GM10248 (cell line): ENCODE measurements at places on chromosomes 11 and 22.

DNA sequence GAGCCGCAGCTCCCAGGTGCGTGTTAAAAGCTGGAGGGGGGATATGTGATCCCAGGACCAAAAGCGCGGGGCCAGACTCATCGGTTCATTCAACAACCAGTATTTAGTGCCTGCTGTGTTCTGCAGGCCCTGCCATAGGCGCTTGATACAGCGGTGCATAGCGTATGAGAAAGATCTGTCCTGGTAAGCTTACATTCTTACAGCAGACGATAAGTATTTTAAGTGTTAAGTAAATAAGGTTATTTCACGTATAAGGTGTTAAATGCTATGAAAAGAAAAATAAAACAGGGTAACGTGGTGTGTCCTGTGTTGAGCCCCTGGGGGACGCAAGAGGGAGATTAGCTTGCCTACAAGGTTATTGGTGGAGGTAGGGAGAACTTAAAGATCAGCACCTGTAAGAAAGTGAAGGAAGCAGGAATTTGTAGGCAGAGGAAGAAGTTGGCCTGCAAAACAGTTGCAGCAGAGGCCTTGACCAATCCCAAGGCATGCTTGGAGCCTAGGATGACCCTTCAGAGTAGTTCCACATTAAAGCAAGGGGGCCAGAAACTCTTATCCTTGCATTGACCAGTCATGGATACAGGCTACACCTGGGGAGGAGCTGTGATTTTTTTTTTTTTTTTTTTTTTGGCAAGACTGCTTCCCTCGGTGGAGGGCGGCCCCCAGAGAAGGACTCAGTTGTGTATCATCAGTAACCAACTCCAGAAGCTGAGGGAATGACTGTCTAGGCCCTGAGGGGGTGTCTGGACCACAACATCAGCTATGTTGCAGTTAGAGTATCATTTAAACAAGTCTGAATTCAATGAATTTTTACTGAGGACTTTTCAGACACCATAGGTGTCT, 487 bp upstream of the LIPT2 start:
- DNase-seq = no peak

DNA sequence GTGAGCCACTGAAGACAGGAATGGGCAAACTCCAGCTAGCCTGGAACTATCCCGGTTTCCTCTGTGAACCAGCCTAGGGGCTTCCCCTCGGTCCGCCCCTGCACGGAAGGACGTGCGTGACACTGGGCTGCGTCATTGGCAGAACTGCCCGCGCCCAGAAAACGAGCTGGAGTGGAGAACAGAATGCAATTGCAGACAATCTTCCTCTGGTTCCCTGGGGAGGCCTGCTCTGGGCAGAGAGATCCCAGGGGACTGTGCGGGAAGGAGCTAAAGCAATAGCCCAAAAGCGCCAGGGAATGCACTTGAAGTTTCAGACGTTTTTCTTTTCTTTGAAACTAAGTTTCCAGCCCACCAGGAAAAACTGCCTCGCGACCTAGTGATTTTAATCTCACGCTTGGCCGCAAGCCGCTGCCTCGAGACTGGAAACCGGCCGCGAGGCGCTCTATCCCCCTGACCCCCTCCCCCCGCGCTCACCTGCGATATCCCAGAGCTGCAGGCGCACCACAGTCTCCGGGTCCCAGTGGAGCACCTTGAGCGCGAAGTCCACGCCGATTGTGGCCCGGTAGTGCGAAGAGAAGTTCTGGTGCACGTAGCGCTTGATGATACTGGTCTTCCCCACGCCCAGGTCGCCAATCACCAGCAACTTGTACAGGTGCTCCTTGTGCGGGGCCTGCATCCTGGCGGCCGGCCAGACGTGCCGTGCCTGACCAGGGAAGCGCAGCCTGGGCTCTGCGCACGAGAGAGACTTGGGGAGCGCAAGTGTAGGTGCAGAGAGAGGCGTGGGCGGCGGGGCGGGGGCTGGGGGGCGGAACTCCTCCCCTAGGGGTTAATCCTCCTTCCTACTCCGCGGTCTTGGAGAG, at the start of gene RAB38:
Gene RAB38 (minus strand): TSS at position 735 of the 860 bp plus-strand sequence. CDS start 59 bp downstream, at position 676.
- peak; percentile 39 for DNase-seq

DNA sequence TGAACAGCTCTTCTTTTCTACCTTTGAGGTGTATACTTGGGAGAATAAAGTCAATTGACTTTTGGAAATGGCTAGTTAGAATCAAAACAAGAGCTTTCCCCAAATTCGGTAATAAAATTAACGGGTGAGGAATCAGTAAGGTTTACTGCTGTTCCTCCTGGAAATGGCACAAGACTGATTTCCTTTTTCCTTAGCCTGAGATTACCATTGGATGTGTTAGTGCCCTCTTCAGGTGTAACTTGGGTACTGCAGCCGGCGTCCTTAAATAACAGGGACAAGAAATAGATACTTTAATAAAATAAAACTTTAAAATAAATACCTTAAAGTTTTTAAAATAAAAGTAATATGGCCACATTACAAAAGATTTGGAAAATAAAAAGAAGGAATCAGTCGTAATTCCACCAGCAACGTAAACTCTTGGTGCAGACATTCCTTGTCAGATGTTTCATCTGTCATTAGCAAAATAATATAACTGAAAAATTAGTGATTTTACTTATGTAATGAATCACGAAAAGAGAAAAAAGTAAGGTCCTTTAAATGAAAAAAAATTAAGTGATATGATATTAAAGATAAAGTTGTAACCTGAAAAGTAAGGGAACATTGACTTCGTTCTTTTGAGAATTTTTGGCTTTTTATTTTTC, 29.7 kb downstream of the ZFTA start:
- peak; percentile 40 for DNase-seq

DNA sequence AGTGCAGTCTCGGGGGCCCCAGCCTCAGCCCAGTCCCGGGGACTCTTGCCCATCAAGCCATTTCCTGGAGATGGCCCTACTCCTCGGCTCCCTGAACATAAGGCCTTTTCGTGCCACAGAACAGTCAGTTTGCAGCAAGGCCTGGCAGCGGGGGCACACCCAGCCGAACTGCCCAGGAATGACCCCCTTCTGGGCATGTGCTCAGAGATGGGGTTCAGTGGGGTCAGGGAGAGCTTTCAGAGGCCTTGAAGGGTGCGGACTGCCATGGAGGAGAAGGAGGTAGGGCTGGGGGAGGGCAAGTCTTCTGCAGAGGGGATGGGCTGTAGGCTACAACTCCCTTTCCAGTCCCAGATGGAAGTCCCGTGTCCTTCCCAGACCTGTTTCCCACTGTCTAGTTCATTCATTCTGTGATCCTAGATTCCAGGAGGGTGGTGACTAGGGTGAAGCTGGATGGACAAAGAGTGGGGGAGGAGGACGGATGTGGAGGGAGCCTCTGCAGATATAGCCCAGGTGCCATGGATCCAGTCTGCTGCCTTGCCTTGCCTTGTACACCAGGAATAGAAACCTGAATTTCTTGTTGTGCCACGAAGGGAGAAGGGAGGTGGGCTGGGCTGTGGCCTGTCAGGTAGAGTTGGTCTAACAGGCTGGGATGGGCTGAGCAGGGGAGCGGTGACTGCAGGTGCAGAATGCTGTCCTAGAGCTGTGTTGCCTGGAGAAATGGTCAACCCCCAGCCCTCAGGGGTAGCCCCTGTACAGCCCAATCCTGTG, 14.2 kb upstream of the OMP start:
- no peak for DNase-seq

GRCh38 chr11:17217401-17217800, 9.6 kb upstream of the PIK3C2A start:
- no peak for DNase-seq

DNA sequence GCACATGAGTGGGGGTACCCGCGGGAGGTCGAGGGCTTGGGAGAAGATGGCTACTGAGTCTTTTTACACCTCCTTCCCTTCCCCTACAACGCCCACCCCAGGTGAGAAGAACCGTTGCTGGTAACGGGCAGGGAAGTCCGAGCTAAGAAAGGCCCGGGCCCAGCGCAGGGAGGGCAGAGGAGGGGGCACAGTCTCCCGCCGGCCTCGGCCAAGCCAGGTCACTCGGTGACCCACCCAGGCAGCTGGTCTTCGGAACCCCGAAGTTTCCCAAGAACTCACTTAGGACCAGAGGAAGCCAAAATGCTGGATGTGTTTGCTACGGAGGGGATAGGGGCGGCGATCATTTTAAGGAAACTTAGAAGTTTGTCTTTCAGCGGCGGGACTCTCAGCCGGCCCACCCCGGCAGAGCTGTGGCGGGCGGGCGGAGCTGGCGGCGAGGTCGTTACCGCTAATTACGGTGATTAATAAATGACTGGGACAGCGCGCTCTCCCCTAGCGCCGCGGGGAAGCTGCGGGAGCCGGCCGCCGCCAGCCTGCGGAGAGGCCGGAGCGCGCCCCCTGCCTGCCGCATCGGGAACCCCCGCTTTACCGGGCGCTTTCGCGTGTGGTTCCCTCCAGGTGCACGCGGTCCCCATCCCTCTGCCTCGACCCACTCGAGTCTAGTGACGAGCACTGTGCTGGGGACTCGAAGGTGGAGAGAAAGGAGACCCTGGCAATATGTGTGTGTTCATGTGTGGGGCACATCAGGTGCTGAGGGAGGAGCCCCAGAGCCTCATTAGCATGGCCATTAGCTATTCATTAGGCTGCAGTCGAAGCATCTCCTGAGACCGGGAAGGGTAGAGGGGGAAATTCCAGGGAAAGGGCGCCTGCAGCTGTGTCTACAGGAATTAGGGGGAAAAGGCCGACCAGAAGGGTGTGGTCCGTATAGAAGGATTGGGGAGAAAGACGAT, 945 bp downstream of the ROBO3 start:
- DNase-seq = peak; percentile 78

- DNase-seq = no peak
These were observed 889.4 kb downstream of the KCNA4 start for GRCh38 chr11:29127461-29127860.

DNA sequence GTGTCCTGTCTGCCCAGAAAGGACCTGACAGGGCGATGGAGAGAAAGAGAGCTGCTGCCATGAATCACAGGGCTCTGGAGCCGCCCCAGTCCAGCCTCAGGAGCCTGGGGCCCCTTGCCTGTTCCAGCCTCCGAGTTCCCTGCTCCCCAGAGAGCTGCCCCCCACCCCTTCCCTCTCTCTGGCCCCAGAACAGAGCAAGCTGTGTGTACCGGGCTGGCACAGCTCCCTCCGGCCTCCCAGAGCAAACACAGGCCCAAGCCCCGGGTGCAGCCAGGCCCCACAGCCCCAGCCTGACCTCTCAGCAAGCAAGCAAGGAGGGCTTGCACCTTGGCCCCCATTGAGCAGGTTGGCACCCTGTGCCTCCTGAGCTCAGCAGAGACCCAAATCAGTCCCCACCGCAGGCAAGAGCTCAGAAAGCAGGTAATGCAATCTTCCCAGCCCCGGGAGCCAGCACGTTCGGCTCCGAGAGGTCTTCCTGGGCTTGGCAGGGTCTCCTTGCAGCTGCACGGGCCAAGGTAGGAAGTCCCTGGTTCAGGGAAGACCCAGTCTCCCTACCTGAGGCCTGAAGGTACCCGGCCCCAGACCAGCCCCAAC, 1.4 kb downstream of the PACSIN3 start:
- DNase-seq = no peak

- peak; percentile 91 for DNase-seq
These were observed at the start of gene TMEM126B for GRCh38 chr11:85627998-85628770. TSS of gene TMEM126B (plus strand) at chr11:85628593. CDS start at chr11:85628608, 15 bp downstream.

- no peak for DNase-seq
These were observed 34.2 kb downstream of the OSBP2 start for GRCh38 chr22:30728826-30729225.

DNA sequence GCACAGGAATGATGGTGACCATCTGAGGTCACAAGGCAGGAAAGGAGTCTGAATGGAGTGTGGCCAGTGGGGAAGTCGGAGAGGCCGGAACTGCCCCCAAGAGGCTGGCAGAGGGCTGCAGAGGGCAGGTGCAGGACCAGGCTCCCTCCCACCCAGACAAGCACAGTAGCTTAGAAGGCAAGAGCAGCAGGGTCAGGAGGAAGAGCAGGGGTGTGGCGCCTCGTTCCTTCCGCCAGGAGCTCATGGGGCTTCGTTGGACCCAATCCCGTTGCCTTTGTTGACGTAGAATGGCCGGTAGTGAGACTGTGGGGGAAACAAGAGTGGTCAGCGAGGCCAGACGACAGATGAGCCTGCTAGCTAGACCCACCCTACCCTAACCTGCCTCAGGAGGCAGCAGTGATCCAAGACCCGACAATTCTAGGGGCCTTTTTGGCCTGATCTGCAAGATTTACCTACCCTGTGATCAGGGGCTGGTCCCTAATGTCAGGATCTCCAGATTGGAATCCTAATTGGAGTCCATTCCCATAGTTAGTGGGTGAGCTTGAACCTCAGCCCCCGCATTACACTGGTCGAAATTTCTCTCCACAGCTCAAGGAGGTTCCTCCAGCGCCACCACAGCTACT, 25.6 kb downstream of the TRIM29 start:
- no peak for DNase-seq

DNA sequence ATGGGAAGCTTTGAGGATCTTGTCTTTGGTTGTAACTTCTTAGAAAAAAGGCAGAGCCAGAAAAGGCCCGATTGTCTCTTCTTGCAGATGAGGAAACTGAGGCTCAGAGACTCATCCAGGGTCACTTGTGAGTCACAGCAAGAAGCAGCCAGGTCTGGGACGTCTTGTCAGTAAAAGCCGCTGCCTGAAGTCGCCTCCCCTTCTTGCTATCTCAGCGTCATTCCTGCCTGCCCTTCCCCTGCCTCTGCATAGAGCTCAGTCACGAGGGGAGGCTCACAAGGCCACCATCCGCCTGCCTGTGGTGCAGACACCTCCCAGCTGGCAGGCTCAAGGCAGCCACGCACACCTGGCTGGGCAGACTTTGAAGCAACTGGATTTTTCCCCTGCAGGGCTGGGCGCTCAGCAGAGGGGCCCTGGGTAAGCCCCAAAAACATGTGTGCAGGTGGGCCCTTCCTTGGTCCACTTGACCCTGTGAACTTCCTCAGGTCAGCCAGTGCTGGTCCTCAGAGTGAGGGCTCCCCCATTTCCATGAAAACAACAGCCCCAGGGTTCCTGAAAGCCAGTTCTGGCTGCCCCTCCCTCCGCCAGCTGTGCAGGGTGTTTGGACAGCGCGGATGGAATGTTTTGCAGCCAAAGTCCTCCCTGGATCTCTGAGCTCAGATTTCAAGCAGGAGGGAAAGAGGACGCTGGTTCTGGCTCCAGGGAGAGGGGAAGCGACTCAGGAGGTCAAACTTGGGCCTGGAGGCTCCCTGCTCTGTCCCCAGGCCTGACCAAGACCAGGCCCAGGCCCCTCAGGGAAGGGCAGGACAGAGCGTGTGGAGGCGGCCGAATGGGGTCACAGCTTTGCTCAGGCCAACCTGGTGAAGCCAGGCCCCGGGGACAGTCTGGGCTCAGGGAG, 6.0 kb upstream of the RAB3IL1 start:
- peak; percentile 15 for DNase-seq

- DNase-seq = peak; percentile 69
These were observed 728 bp downstream of the CTTN start for GRCh38 chr11:70398834-70399680.
